ENCODE measurements at places on chromosomes 5 and 9.

DNA sequence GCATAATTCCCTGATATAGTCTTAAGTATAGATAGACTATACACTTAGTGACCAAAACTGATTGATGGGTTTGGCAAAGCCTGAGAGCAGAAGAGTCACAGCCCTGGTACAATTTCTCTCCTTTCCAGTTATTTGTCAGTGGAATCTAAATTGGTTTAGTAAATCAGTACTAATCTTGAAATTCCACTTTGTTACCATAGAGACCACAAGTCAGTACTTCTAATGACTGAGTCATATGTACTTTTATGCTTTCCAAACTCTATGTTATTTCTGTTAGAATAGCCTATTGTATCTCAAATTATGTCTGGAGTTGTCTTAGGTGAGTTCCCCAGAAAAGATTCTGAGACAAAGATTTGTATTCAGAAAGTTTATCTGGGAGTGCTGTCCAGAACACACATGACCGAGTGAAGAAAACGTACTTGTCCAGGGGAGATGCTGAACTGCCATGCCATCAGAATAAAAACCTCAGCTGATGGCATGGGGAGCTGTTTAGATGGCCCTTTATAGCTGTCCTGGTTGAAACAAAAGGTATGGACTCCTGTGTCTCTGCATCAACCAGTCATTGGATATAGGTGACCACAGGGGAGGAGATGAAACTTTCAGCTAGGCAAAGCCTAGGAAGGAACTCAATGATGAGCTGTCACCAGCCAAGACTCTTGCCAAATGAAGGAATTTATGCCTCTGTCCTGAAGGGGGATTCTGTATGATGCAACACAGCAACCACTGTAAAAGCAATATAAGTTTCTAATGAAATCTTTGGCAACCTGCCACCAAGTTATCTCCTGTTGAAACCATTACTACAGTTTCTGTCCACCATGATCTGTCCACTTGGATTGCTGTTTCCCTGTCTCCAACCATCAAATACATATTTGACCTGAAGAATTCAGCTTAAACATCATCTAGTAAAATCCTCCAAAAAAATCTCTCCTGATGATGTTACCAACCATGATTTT is 18.0 kb upstream of the SMC2 start:
- H3K27ac ChIP-seq: no peak overlapping the region
- H3K4me3 ChIP-seq: no peak overlapping the region
- no peaks in the 10 kb centered on the region for H3K27me3 ChIP-seq

- no peaks in the 10 kb centered on the region for H3K4me1 ChIP-seq
- no peaks in the 10 kb centered on the region for H3K36me3 ChIP-seq
- DNase-seq: no peak
- H3K4me3 ChIP-seq: no peak overlapping the region
- H3K27ac ChIP-seq: no peak overlapping the region
- no peaks in the 10 kb centered on the region for H3K27me3 ChIP-seq
These were observed 477.0 kb downstream of the CCDC171 start for GRCh38 chr9:16029796-16030363.

- H3K36me3 ChIP-seq: no peaks in the 10 kb centered on the region
- no peak for DNase-seq
- no peaks in the 10 kb centered on the region for H3K4me1 ChIP-seq
These were observed 10.5 kb downstream of the PSD2 start for GRCh38 chr5:139806111-139806510.

GRCh38 chr5:34722183-34722582 is 66.1 kb downstream of the RAI14 start:
- H3K27ac ChIP-seq: peak overlapping the region; percentile 3
- peaks cover 12% of the 10 kb centered on the region for H3K4me1 ChIP-seq
- no peaks in the 10 kb centered on the region for H3K27me3 ChIP-seq
- no peaks in the 10 kb centered on the region for H3K36me3 ChIP-seq
- DNase-seq: no peak

GRCh38 chr9:6590772-6591384 is 54.7 kb downstream of the GLDC start:
- no peaks in the 10 kb centered on the region for H3K27me3 ChIP-seq
- no peaks in the 10 kb centered on the region for H3K4me1 ChIP-seq
- DNase-seq: no peak
- H3K27ac ChIP-seq: no peak overlapping the region
- no peak overlapping the region for H3K4me3 ChIP-seq

DNA sequence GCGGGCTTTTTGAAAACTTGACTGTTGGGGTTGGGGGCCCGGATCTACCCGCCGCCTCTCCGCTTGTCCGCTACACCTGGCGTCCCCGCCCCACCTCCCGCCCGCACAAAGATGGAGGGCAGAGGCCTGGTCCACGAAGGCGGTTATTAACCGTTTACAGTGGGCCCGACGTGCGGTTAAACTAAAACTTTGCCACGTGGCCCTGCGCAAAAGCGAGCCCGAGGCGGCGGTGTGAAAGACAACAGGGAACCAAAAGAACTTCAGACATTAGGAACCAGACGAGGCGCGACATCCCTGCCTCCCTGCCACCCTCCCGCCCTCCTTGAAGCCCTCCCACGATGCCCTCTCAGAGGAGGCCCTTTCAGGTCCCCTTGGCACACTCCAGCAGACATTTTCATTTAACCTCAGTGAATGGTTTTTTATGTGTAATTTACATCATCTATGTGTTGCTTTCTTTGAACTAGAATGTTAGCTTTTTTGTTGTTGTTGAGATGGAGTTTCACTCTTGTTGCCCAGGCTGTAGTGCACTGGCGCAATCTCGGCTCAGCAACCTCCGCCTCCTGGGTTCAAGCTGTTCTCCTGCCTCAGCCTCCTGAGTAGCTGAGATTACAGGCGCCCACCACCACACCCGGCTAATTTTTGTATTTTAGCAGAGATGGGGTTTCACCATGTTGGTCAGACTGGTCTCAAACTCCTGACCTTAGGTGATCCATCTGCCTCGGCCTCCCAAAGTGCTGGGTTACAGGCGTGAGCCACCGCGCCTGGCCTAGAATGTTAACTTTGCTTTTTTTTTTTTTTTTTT is 999 bp upstream of the HNRNPA0 start:
- peaks cover 4% of the 10 kb centered on the region for H3K4me1 ChIP-seq
- H3K27me3 ChIP-seq: no peaks in the 10 kb centered on the region
- peak overlapping the region; percentile 87 for H3K4me3 ChIP-seq
- no peak for DNase-seq
- peak overlapping the region; percentile 100 for H3K27ac ChIP-seq
